ENCODE measurements at places on chromosomes 6 and 20. TPM values are rescaled to one million over a fixed set of nuclear protein-coding genes. Genes with fewer than 3 reads are reported as not detected.
A peak's percentile ranks its signal among the peaks of the same experiment; 100 is the strongest.

GRCh38 chr6:109383438-109383940, 1.2 kb upstream of the CD164 start:
- H3K4me1 ChIP-seq = peaks cover 30% of the 10 kb centered on the region
- peak; percentile 18 for DNase-seq
- H3K27me3 ChIP-seq = no peaks in the 10 kb centered on the region
- H3K4me3 ChIP-seq = peak overlapping the region; percentile 90

DNA sequence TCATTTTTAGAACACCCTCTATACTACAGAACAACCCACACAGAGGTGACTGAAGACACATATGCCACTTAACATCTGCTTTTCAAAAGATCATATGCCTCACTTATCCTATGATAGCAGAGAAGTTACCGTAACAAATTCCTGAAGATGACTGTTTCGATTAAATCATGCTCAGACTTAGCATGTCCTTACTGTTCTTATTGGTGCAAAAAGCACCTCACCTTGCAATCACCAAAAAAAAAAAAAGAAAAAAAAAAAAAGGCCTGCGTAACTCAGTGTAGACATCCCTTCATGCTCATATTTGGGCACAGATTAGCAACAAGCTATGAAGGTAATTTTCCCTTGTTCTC, 17.7 kb upstream of the DST start:
- no peaks in the 10 kb centered on the region for H3K27me3 ChIP-seq
- no peak overlapping the region for H3K27ac ChIP-seq
- H3K4me3 ChIP-seq = no peak overlapping the region
- peaks cover 4% of the 10 kb centered on the region for H3K36me3 ChIP-seq
- H3K4me1 ChIP-seq = peaks cover 23% of the 10 kb centered on the region

DNA sequence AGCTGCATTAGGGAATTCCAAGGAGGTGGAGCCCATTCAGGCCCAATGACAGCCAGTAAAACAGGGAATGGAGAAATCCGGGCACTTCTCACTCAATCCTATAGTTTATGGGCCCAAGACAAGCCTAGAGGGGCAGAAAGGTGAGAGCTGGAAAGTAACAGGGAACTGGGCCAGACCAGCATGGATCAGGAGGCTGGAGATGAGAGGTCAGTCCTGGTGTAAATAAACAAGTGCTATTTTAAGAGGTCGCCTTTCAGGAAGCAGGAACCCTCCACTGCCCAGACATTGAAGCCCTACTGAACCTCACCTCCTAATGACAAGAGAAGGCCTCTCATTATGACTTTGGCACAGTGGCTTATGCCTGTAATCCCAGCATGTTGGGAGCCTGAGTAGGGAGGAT, 57.2 kb upstream of the TGM3 start:
- H3K27ac ChIP-seq = peak overlapping the region; percentile 96
- no peak overlapping the region for H3K4me3 ChIP-seq
- DNase-seq = peak; percentile 18

RPS6KA2 gene
- total RNA-seq = 16.2 TPM

CLPSL2 gene
- total RNA-seq = not detected

GRCh38 chr6:26539071-26539615, 977 bp downstream of the HMGN4 start:
- H3K4me3 ChIP-seq = peak overlapping the region; percentile 71
- peak; percentile 36 for DNase-seq

- no peaks in the 10 kb centered on the region for H3K27me3 ChIP-seq
- H3K4me1 ChIP-seq = no peaks in the 10 kb centered on the region
- no peaks in the 10 kb centered on the region for H3K36me3 ChIP-seq
- H3K4me3 ChIP-seq = no peak overlapping the region
Observed at GRCh38 chr20:20872428-20872827, 160.0 kb upstream of the RALGAPA2 start.

RAET1L gene
- not detected for total RNA-seq

- no peaks in the 10 kb centered on the region for H3K27me3 ChIP-seq
- H3K4me3 ChIP-seq = no peak overlapping the region
- no peak for DNase-seq
- no peak overlapping the region for H3K27ac ChIP-seq
Observed at GRCh38 chr20:312067-312466, 13.3 kb upstream of the SOX12 start.

GRCh38 chr6:52571099-52571755, 5.6 kb downstream of the TRAM2 start:
- H3K27ac ChIP-seq = no peak overlapping the region
- no peak for DNase-seq
- no peak overlapping the region for H3K4me3 ChIP-seq
- H3K36me3 ChIP-seq = peaks cover 69% of the 10 kb centered on the region
- no peaks in the 10 kb centered on the region for H3K27me3 ChIP-seq
- H3K4me1 ChIP-seq = peaks cover 60% of the 10 kb centered on the region

DNA sequence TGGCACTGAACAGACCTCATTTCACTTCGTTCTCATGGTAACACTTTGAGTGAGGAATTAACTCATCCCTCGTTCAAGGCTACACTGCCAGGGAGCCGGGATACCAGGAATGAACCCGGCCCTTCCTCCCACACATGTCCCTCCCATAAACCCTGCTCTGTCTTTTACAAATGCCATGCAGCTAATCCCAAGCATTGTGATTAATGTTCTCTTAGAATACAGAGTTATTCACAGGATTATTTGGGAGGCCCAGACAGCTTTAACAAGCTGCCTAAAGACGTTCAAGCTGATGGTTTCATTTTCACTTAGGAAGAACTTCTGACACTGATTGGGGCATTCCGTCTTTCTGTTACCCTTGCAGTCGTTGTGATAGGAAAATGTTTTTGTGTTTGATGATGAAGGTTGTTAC, 42.5 kb upstream of the CD83 start:
- DNase-seq = peak; percentile 55
- H3K4me1 ChIP-seq = 0 out of 2 replicates have a peak, but pooled peaks cover 13% of the 10 kb centered on the region
- peak overlapping the region; percentile 4 for H3K27ac ChIP-seq

HLA-DRB5 gene
- not detected for total RNA-seq

FLRT3 gene
- 1.3 TPM for total RNA-seq

CTCFL gene
- total RNA-seq = not detected

GRCh38 chr20:20593447-20594170, 118.8 kb downstream of the RALGAPA2 start:
- H3K4me3 ChIP-seq = no peak overlapping the region
- no peaks in the 10 kb centered on the region for H3K4me1 ChIP-seq
- H3K27me3 ChIP-seq = no peaks in the 10 kb centered on the region

- no peaks in the 10 kb centered on the region for H3K36me3 ChIP-seq
- H3K27me3 ChIP-seq = peaks cover 10% of the 10 kb centered on the region
- H3K27ac ChIP-seq = no peak overlapping the region
- no peak overlapping the region for H3K4me3 ChIP-seq
Observed at GRCh38 chr6:51283723-51284355, 465.2 kb downstream of the TFAP2B start.

DNA sequence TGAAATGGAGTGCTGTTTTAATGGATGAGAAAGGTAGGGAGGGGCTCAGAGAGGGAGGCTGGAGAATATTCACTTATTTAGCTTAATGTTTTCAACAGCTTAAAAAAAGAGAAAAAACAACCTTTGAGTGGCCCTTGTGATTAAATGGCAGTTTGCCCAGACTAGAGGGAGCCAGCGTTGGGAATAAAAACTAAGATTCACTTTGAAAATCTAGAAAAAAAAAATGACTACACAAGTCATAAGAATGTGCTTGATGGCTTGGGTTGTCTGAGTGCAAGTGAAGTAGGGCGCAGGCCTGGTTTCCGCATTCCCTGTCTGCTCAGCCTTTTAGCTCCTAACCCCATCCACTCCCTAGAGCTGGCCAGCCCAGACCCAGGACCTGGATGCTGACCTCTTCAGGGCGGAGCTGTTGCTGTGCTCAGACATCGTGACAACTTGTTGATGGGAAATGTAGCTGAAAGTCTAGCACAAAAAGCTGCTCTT, 28.9 kb downstream of the UTRN start:
- H3K27ac ChIP-seq = no peak overlapping the region
- peaks cover 26% of the 10 kb centered on the region for H3K36me3 ChIP-seq
- peaks cover 26% of the 10 kb centered on the region for H3K4me1 ChIP-seq
- no peaks in the 10 kb centered on the region for H3K27me3 ChIP-seq

GRCh38 chr20:2740702-2741101, 48.1 kb downstream of the EBF4 start:
- no peaks in the 10 kb centered on the region for H3K27me3 ChIP-seq
- no peak overlapping the region for H3K4me3 ChIP-seq
- no peak for DNase-seq
- no peaks in the 10 kb centered on the region for H3K36me3 ChIP-seq

OR2W1 gene
- not detected for total RNA-seq

- no peak overlapping the region for H3K27ac ChIP-seq
- H3K4me3 ChIP-seq = no peak overlapping the region
- H3K4me1 ChIP-seq = no peaks in the 10 kb centered on the region
- DNase-seq = no peak
- H3K36me3 ChIP-seq = no peaks in the 10 kb centered on the region
Observed at GRCh38 chr20:52888096-52888495, 84.1 kb upstream of the TSHZ2 start.

- no peaks in the 10 kb centered on the region for H3K36me3 ChIP-seq
- H3K27ac ChIP-seq = no peak overlapping the region
- H3K27me3 ChIP-seq = peaks cover 46% of the 10 kb centered on the region
- DNase-seq = peak; percentile 8
- H3K4me3 ChIP-seq = no peak overlapping the region
Observed at GRCh38 chr20:56826705-56827665, 197.9 kb downstream of the TFAP2C start.

GRCh38 chr6:151239603-151240035, at the start of gene AKAP12:
Gene AKAP12 (plus strand): TSS chr6:151239967. CDS start chr6:151240563, 596 bp downstream.
- no peak for DNase-seq
- H3K36me3 ChIP-seq = no peaks in the 10 kb centered on the region
- H3K27ac ChIP-seq = no peak within 1 kb of the TSS
- peak within 1 kb of the TSS; percentile 47 for H3K4me3 ChIP-seq
- H3K27me3 ChIP-seq = peaks cover 8% of the 10 kb centered on the region
- H3K4me1 ChIP-seq = peaks cover 7% of the 10 kb centered on the region

TTPAL gene
- total RNA-seq = 8.8 TPM

OPRM1 gene
- total RNA-seq = not detected

- no peak overlapping the region for H3K27ac ChIP-seq
- H3K4me3 ChIP-seq = no peak overlapping the region
- no peak for DNase-seq
Observed at GRCh38 chr6:10453596-10453995, 38.7 kb upstream of the TFAP2A start.

DNA sequence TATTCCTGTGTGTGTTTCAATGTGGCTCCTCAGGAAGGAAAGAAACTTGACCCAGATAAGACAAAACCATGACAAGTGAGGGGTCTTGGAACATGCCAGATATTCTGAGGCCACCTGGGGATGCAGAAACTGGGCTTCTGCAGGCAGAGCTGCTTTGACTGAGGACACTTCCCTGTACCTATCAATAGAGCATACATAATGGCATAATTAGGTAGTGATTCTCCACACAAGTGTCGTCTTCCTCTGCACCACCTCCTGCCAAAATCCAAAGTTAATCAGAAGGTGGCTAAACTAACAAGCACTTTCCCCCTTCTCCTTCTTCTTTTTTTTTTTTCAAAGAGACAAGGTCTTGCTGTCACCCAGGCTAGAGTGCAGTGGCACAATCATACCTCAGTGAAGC, 97.1 kb downstream of the KIF13A start:
- no peak for DNase-seq
- no peaks in the 10 kb centered on the region for H3K4me1 ChIP-seq
- no peak overlapping the region for H3K4me3 ChIP-seq
- peaks cover 39% of the 10 kb centered on the region for H3K36me3 ChIP-seq
- H3K27ac ChIP-seq = no peak overlapping the region

GRCh38 chr6:33678932-33679490, 32.5 kb downstream of the UQCC2 start:
- H3K27ac ChIP-seq = no peak overlapping the region
- H3K27me3 ChIP-seq = no peaks in the 10 kb centered on the region
- DNase-seq = no peak
- H3K36me3 ChIP-seq = peaks cover 79% of the 10 kb centered on the region
- H3K4me1 ChIP-seq = peaks cover 26% of the 10 kb centered on the region

MOG gene
- total RNA-seq = not detected

DNA sequence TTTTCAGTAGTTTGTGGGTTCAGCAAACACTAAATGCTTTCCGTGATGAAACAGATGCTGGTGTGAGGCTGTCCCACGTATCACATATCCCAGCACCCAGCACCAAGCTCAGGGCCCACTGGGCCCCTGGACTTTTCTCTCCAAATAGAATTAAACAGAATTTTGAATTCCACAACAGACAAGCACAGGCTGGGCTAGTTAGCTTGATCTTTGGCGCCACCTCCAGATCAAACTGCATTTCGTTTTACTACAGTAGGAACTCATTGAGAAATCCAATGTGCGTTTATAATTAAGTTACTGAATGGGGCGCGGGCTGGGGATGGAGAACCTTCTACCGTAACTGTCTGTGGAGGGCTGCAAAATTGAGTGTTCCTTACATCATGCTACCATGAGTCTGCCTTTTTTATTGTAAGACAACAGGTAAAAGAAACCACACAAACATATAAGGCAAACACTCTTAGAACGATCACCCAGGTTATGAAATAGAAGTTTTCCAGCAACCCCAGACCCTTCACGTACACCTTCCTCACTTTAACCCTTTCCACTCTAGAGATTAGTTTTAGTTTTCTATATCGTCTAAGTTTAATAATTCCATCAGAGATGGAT, 107.8 kb downstream of the ZFP64 start:
- H3K27ac ChIP-seq = no peak overlapping the region
- peaks cover 3% of the 10 kb centered on the region for H3K36me3 ChIP-seq
- H3K4me3 ChIP-seq = no peak overlapping the region
- peak; percentile 66 for DNase-seq
- 0 out of 2 replicates have a peak, but pooled peaks cover 3% of the 10 kb centered on the region for H3K4me1 ChIP-seq

DNA sequence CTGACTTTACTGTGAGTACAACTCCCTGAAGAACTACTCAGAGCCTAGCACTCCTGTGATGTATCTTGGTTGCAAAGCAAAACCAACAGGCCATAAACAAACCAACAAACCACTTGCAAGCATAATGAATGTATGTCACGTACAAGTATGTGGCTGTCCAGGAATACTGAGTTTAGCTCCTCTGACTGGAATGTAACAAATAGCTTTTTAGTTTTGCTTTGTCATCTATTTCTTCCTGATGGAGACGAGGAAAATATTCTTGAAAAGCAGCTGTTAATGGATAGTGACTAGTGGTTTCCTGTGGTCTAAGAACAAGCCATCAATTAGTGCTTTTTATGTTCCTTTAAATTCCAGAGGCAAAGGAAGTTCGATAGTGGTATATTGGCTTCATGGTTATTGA, 101.9 kb upstream of the LY86 start:
- no peak overlapping the region for H3K4me3 ChIP-seq
- H3K27ac ChIP-seq = no peak overlapping the region
- no peaks in the 10 kb centered on the region for H3K4me1 ChIP-seq
- no peaks in the 10 kb centered on the region for H3K36me3 ChIP-seq
- DNase-seq = no peak

DNA sequence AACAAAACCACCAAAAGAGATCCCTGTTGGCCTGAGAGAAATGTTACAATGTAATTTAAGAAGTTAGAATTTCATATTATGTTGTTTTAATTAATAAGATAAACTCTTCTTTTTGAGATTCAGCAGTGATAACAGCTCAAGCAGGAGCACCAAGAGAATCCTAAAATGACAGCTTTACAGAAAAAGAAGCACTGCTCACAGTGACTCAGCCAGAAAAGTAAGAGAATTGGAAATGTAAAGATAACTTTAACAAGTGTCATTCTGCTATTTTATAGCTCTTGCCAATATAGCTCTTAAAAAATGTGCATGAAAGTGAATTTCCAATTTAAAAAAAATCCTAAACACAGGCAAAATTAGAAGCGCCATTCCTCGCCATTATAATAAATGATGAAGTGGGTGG, 111.3 kb downstream of the UBE3D start:
- no peaks in the 10 kb centered on the region for H3K27me3 ChIP-seq
- peaks cover 30% of the 10 kb centered on the region for H3K4me1 ChIP-seq
- no peak overlapping the region for H3K4me3 ChIP-seq
